ENCODE measurements at places on chromosomes 11 and 22.

DNA sequence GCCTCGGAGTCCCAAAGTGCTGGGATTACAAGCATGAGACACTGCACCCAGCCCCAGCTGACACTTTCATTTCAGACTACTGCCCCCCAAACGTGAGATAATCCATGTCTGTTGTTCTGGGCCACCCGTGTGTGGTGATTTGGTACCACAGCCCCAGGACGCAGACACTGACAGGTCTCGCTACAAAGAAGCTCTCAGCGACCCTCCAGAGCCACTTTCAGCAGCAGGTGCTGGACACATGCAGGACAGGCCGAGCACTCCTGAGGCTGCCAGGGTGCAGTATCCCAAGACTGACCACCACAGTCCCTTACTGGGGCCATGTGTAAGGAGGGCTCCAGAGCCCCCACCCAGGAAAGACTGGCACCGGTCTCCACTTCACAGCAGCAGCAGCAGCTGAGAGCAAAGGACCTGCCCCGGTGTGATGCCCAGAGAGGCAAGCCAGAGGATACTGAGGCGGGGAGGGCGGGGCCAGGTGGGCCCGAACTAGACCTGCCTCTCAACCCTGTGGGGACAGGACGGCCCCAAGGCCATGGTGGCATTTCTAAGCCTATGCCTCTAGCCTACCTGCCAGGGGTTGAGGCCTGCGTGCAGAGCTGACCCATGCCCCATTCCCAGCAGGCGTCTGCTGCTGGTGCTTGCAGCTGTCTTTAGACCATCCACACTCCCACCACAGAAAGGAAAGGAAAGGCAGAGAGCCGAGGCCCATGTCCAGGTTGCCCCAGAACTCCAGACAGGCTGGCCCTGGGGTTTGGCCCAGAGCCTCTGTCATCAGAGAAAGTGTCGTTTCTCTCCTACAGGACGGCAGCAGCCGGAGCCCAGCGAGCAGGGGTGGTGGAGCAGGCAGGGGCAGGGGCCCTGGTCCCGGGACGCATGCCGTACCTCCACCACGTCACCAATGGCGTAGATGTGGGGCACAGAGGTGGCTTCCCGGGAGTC lies 28.0 kb upstream of the GNB1L start:
- no peak for DNase-seq

- peak; percentile 54 for DNase-seq
These were observed 10.2 kb upstream of the BIRC3 start for GRCh38 chr11:102306817-102307726.

DNA sequence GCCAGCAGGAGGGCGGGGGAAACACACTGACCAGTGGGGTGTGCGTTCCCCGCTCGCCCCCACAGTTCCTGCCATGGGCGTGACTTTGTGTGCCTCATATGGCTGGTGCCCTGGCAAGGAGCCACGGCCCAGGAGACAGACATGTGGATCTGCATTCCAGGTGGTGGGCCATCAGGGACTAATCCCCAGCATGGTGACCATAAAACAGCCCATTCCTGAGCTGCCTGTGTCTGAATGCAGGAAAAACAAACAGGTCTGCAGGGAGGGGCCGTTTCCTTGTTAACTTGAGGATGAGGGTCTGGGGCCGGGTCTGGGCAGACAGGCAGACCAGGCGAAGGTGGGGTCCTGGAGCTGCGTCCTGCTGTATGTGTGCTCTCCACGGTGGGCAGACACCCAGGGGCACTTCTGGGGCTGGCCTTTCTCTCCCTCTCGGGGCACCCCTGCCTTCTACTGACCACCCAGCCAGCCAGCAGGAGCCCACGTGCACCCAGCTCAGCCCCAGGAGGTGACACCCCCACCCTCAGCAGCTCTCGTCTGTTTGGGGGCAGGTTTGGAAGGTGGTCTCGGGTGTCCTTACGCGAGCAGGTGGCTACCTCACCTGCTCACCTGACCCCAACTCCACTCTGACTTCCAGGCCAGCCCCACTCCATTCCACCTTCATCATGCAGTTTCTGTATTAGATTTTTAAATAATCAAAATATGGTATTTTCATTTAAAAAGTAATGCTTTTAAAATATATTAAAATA lies 120.3 kb downstream of the KCNQ1OT1 start:
- DNase-seq = no peak

- peak; percentile 73 for DNase-seq
These were observed 10.5 kb downstream of the TPST2 start for GRCh38 chr22:26579331-26579886.

- no peak for DNase-seq
These were observed 25.4 kb downstream of the TENM4 start for GRCh38 chr11:79415411-79415810.

DNA sequence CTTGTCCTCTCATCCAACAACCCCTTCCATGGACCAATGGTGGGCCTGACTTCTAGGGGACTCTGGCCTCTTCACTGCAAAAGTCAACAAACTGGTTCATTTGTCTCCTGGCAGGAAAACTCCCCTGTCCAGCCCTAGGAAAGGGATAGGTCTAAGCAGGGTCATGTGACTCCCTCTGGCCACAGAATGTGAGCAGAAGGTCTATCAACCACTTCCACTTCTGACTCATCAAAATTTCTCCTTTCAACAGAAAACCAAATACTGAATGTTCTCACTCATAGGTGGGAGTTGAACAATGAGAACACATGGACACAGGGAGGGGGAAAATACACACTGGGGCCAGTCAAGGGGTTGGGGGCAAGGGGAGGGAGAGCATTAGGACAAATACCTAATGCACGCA lies 1.3 kb upstream of the ISX start:
- no peak for DNase-seq

DNA sequence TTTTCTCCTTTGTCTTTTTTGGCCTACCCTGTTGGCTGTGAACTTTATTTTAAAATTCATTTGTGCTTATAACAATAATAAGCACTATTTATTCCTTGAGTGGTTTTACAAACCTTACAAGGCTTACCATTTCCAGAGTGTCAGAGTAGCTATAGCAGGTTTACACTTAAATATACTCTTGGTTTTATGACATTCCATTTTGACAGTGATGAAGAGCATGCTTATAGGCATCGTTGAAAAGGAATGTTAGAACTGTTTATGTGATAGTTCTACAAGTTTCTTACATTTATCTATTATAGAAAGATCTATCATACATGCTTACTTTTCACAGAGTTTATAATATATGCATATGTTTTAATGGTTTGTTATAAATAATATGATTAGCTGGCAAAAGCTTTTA lies 84.1 kb downstream of the PDE3B start:
- DNase-seq = no peak

- DNase-seq = peak; percentile 34
These were observed 95.7 kb downstream of the STIM1 start for GRCh38 chr11:3950996-3951660.

- no peak for DNase-seq
These were observed 115.6 kb downstream of the SGSM3 start for GRCh38 chr22:40485813-40486667.

DNA sequence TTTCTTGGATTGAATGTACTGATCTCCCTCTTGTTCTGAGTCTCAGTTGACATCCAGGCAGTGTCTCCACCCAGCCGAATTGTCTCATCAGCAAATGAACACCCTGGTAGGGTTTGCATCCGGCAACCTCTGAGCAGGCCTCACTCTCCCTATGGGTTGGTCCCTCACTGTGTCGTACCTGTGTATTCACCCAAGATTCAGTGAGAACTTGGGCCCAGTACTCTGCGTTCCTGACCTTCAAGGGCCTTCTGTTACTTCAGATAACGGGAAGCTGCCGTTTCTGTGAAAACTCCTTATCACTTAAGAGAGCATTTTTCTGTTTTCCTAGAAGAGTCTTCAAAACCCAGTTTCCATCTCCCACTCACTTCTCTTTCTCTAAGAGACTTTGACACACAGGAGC lies 915.6 kb downstream of the TBC1D22A start:
- no peak for DNase-seq

GRCh38 chr11:108221911-108222573 lies 396 bp downstream of the NPAT start:
- no peak for DNase-seq

GRCh38 chr11:9799886-9800285 lies 136.0 kb downstream of the SWAP70 start:
- no peak for DNase-seq

GRCh38 chr11:69637198-69637940 lies 3.6 kb upstream of the CCND1 start:
- no peak for DNase-seq

GRCh38 chr22:25896098-25896497 lies 154.1 kb downstream of the MYO18B start:
- no peak for DNase-seq

DNA sequence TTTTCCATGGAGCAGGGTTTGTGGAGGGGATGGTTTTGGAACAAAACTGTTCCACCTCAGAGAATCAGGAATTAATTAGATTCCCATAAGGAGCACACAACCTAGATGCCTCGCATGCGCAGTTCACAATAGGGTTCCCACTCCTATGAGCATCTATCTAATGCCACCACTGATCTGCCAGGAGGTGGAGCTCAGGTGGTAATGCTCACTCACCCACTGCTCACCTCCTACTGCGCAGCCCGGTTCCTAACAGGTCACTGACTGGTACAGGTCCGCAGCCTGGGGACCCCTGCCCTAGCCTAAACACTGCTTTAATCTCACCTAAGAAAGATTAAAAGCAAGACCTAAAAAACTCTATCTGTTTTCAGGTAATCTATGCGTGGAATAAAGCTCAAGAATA lies 553.0 kb downstream of the JRKL start:
- DNase-seq = no peak

DNA sequence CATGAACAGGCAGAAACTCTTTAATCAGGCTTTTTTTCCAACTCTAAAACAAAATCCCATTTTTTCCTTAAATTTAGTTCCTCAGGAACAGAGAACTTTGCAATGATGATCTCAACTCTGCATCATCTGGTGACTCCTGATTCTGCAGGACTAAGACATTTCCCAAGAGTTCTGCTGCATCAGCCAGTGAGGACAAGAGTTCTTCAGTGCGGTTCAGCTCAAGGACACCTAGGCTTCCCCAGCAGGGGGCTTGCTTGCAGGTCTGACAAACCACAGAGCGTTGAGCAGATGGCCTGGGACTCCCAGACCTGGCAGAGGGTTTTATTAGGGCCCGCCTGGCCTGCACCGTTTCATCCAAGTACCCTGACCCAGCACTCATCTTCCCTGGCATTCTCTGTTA lies 6.4 kb downstream of the CDCA5 start:
- no peak for DNase-seq

DNA sequence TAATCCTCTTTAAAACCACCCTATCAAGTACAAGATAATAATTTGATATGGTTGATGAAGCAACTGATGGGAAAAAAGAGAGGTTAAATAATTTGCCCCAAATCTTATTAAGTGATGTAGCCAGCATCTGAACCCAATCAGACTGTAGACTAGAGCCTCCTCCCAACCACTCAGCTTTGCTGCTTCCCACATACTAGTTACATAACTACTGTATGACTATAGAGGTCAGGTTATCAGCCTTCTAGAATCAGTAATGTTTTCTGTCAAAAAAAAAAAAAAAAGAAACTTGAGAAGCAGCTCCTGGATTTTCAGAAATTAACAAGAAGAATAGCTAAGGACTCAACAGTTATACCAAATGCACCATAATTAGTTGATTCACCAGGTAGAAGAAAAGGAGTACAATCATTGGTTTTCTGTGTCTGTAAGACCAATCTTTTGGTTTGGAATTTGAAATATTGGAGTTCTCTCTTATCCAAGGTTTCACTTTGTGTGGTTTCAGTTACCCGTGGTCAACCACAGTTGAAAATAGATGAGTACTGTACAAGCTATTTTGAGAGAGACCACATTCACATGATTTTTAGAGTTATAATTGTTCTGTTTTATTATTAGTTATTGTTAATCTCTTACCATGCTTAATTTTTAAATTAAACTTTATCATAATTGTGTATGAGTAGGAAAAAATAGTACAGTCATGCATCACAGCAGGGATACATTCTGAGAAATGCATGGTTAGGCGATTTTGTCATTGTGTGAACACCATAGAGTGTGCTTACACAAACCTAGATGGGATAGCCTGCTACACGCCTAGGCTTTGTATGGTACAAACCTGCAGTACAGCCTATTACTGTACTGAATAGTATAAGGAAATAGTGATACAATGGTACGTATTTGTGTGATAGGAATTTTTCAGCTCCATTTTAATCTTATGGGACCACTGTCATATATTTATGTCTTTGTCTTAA lies 72.2 kb downstream of the PDHX start:
- no peak for DNase-seq

DNA sequence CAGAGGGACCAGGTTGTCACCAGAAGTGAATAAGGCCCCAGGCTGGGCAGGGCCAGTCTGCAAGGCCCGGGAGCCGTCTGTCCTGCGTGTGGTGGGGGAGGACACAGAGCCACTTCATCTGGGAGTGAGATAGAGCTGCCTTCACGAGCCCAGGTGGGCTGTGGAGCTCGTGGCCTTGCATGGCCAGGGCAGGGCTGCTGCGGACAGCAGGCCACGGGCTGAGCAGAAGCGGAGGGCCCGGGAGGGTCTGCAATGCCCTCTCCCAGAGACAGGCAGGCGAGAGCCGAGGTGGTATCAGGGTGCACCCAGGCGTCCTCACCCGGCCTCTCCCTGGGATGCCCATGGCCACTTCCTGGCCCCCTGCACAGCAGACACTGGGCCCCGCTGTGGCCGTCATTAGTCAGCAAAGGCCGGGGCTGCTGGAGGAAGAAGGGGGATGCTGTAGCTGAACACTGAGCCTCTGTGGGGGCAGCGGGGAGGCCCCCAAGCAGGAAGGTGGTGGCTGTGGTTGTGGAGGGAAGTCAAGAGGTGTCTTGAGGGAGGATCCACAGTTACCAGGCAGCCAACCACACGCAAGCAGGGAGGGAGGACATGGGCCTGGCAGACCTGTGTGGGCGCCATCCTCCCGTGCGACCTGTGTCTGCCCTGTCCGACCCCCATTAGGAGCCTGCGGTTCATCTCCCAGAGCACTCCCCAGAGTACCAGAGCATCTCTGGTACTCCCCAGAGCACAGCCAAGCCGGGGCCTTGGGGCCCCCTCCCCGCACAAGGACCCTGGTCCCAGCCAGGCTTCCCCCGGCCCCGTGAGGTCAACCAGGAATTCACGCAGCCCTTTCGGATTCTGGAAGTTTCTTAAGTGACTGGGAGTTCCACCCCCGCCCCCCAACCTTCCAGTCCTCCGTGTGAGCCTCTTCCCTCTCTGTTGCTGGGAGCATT lies 1109.5 kb downstream of the BRD1 start:
- no peak for DNase-seq

DNA sequence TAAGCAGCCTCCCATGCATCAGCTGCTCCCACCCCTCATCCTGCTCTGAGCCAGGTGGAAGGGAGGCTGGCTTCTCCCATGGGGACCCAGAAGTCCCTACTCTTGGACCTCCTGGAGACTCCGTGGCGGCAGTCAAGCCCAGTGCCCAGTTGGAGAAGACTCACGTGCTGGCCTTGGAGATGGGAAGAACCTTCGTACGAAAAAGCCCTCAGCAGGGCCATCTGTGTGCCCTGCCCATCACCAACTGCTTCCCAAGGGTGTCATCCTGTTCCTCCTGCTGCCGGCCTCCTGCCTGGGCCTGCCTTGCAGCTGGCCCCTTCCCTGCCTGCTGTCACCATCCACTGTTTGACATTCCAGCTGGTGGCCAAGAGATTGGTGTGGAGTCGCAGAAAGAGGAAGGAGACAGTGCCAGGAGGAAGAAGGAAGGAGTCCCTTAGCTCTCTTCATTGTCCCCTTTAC lies 28.0 kb downstream of the ARHGAP1 start:
- DNase-seq = no peak

All from activated CD4-positive, alpha-beta T cell treated with anti-CD3 and anti-CD28 coated beads, Interleukin-2, amount 10 ng/mL, durations not matched to agents 7 days and 5 days (primary cell).